CD4-positive, alpha-beta T cell treated with Interleukin-4 for 4 hours (primary cell): ENCODE measurements at places on chromosomes 3 and 15.

GRCh38 chr3:59128685-59129084 lies 78.9 kb upstream of the CFAP20DC start:
- DNase-seq: no peak

DNA sequence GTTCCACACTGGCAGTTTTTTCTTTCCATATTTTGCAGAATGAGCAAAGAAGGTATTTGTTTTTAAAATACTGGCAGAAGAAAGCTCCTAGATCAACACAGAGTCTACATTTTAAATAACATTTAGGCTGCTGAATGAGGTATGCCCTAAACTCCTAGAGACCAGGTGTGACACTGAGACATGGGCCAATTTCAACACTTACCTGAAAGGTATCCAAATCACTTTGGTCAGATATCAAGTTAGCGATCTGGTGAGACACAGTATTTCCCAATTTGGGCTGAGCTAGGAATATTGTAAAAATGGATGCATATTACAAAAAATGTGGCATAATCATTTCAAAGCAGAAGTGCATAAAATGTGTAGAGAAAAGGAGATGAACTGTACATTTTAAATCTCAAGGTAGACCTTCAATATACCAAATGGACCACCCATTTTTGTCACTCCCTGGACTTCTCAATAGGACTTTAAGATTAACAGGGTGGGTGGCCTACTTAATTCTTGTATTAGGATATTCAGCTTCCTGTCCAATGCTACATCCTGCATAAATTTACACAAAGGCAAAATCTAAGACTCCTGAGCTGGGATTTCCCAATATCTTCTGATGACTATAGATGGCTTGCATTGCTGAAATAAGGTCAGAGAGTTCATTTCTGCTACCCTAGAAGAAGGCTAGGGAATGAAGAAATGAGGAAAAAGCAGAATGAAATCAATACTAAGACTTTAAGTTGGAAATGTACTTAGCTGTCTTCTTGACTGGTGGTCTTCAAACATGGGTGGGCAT lies 487.8 kb downstream of the FOXP1 start:
- DNase-seq: no peak

DNA sequence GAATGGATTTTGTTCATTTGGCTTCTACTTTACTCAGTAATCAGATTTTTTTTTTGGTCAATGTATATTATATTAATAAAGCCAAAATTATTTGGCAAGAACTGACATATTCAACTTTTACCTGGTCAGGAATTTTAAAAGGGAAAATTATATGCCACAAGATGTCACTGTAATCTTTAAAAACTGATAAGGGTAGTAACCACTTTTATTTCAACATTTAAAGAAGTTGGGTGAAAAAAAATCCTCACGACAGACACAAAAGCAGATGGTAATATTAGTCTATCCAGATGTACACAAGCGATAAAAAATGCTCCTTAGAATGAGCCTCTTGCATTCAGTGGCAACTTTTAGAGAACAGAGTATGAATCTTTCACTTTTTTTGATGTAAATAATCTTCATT lies 101.9 kb downstream of the SERPINI1 start:
- DNase-seq: no peak

DNA sequence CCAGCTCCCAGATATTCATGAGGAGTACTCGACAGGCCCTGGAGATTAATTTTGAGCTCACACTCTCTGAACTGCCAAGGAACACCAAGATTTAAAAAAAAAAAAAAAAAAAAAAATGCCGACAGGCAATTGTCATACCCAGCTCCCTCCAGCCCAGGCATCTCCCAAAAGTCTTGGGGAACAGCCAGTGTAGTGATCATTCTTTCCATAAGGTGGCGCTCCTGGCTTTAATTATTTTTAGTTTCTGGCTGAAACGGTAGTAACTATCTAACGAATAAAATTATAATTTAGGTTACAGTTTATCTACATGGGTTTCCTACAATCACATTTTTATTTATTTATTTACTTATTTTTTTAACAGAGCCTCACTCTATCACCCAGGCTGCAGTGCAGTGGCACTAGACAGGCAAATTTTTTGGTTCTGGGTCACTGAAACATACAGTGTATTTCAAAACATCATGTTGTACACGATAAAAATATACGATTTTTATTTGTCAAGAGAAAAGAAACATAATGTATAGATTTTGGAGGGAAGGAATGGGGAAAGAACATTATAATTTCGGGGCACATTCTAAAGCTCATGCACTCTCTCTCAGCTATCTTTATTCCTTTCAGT lies 157.3 kb downstream of the ADAMTS9 start:
- DNase-seq: no peak

DNA sequence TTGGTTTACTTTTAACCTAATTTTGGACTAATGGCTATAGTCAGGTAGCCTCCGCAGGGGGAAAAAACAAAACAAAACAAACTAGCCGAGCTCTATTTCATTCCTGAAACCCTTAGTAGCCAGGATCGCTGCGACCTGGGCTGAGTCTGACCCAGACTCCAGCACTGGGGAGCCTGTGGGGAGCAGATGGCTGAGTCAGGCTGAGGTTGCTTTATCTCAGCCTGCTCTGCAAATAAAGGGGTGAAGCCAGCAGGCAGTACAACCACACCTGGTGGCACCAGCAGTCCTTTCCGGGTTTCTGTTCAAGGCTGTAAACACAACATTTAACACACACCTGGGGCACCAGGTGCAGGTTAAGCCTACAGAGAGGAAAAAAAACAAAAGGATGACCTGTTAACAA lies 27.3 kb downstream of the ABHD2 start:
- no peak for DNase-seq

- DNase-seq: no peak
These were observed 30.1 kb upstream of the KY start for GRCh38 chr3:134680796-134681521.

DNA sequence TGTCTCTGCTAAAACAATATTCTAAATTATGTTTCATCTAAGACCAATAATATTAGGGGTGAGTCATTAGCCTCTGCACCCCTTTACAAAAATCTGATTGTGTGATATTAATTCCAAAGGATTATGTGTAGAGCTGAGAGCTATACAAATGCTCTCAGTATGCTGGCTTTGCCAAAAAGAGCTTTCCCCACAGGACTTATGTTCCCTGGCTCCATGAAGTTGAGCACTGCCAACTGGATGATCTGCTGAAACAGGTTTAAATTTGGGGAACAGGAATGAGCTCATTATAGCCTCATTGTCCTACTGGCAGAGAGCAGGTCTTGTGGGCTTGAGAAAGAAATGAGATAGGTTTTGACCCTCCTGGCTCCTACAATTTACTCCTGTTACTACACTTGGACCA lies 347.8 kb upstream of the LMCD1 start:
- DNase-seq: no peak

DNA sequence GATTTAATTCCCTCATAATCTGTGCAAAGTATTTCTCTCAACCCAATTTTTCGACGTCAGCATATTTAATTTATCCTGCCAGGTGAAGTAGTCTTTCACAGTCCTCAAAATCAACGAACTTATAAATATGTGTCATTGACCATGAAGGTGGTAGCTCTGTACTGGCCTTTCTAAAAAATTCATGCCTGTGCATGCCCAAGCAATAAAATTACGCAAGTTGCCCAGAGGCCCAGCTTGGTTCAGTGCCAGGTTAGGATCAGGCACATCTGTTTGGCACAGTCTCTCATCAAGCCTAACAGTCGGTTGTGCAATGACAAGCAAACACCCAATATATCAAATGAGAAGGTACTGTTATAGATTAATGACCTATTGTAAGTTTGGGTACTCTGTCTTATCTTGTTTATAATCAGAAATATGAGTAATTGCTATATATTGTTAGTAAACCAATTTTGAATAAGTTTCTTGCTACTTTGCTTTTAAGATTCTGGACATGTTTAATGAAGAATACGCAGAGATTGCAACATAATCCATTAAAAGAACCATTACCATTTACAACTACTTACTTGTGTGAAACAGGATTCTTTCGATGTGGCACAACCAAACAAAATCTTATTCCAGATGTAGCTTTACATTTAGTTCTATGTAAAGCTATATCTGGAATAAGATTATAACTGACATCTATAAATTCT lies 159.0 kb upstream of the IL12A start:
- no peak for DNase-seq

DNA sequence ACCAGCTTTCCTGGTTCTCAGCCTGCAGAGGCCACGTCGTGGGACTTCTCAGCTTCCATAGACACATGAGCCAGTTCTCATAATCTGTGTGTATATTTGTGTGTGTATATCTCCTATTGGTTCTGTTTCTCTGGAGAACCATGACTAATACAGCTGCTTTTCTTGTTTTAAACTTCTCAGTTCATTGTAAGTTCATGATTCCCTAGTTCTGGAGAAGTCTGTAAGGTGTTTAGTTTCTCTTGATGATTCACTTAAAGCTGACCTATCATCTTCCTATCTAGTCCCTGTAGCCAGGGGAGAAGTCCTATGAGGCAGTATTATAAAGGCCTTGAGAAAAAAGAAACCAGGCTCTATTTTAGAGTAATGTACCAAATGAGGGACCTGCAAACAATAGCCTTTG lies 147.7 kb downstream of the RYR3 start:
- DNase-seq: no peak

DNA sequence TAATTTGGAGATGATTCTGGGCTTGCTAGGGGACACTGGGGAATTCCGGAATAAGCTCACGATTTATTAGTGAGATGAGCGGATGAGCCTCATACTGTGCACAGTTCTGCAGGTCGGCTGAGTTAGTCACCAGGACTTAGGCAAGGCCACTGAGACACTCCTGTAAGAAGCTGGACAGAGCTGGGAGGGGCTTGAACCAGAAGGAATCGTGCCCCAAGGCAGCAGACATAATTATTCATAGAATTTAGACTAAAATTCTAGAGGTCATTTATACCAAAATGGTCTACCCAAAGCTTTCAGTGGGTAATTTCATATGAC lies 121.4 kb downstream of the VGLL4 start:
- DNase-seq: no peak

- no peak for DNase-seq
These were observed 39.8 kb downstream of the FOXB1 start for GRCh38 chr15:60043744-60044435.

- DNase-seq: no peak
These were observed 20.4 kb downstream of the RARRES1 start for GRCh38 chr3:158711886-158712285.

- no peak for DNase-seq
These were observed 38.8 kb downstream of the NGLY1 start for GRCh38 chr3:25744470-25744869.

DNA sequence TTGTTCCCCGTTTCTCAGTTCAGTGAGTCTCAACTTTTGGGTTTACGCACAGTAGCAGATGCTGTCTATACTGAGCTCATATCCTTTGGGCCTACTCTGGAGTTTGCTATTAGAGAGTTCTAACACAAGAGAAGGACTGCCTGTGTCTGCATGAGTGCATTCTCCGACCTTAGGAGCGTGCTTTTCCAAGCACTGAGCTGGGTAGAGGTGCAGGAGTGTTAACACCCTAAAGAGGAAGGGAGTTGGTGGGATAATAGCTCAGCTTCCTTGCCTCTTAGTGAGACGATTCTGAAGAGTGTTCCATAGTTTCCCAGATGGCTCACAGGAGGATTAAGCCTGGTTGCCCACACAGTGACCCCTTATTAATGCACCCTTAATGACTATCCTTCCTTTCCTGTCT lies 6.9 kb upstream of the OXSR1 start:
- no peak for DNase-seq

DNA sequence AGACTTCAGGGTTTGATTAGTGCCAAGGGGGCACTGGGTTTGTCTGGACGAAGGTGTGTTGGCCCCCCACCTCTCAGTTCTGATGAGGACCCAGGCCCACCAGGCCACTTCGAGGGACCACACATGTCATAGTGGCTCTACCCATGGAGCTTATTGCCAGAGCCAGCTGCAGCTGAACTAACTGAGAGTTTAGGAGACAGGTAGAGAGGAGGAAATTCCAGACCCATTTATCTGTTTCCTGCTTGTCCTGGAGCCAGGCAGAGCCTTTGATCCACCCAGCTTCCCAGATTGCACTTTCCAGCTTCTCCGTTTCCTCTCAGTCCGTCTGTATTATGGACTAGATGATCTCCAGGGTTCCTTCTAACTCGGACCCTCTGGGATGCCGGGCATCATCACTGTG lies 20.9 kb downstream of the SLC24A1 start:
- DNase-seq: no peak

- DNase-seq: no peak
These were observed 63.6 kb downstream of the CLDN1 start for GRCh38 chr3:190258634-190259033.

DNA sequence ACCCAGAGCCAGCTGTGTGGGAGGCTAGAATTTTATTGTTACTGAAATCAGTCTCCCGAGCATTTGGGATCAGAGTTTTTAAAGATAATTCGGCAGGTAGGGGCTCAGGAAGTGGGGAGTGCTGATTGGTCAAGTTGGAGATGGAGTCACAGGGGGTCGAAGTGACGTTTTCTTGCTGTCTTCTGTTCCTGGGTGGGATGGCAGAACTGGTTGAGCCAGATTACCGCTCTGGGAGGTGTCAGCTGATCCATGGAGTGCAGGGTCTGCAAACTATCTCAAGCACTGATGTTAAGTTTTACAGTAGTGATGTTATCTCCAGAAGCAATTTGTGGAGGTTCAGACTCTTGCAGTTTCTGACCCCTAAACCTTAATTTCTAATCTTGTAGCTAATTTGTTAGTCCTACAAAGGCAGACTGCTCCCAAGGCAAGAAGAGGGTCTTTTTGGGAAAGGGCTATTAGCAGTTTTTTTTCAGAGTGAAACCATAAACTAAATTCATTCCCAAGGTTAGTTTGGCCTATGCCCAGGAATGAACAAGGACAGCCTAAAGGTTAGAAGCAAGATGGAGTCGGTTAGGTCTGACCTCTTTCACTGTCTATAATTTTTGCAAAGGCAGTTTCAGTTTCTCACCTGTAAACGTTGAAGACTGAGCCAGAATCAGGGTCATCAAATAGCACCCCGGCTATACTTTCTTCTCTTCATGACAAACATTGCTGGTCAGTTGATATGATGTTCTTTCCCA lies 28.2 kb downstream of the FLNB start:
- no peak for DNase-seq

- no peak for DNase-seq
These were observed 41.8 kb downstream of the NCEH1 start for GRCh38 chr3:172669021-172669420.

GRCh38 chr3:117246771-117247555 lies 537.4 kb downstream of the TUSC7 start:
- DNase-seq: no peak

DNA sequence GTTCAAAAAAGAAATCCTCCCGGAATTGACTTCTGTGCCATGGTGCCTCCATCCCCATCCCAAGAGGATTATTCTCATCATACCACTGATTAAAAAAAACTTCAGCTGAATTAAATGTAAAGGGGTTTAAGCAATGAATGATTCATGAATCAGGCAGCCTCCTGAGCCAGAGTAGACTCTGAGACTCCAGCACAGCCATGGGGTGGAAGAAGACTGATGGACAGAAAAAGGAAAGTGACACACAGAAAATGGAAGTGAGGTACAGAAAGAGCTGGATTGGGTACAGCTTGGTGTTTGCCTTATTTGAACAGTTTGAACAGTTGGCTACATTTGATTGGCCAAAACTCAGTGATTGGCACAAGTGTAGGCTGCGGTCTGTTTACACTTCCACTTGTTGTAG lies 224.8 kb upstream of the ATP10A start:
- DNase-seq: no peak
